ENCODE measurements at places on chromosomes 6 and 20.

DNA sequence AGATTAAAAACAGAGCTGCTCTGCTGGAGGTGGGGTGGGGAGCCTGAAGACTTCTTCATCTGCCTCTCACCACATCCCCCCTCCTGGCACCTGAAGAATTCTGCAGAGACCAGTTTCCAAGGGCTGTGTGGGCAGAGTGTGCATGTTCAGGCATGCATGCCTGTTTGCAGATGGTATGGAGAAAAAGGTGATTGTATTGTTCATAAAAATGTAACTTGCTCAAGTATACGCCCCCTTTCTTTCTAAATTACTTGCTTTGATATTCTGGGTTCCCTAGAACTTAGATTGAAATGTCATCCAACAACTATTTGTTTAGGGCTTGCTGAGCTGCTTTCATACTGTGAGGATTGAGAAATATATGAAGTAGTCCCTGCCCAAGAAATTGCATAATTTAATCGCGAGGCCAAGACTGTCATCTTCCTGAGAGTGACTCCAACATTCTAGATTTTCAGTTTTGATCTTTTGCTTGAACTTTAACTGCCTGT lies 83.6 kb downstream of the LCA5 start:
- DNase-seq, result peak; percentile 67

DNA sequence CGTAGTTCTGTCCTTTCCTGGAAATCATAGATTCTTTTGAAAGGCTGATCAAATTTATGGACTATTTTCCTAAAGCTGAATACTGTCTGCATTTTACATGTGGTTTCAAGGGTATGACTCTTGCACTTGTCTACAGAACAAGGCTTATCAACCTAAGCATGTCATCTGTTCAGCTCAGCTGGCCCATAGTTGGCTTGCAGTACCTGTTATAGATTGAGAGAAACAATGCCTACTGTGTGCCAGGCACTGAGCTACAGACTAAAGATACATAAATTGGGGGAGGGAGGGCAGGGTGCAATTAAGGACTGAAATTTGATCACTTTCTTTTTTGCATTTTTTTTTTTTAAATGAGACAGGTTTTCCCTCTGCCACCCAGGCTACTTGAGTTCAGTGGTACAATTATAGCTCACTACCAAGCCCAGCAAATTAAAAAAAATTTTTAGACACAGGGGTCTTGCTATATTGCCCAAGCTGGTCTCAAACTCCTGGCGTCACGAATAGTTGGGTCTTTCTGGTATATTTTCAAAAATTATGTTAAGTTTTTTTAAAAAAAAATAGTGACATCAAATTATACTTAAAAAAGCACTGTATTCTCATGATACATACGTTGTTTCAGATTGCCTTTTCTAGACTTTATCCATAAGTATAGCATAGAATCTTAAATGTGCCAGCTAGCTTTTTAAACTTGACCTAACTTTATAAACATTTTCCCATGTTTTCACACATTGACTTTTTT lies 52.2 kb downstream of the RREB1 start:
- DNase-seq, result no peak

GRCh38 chr6:137049095-137049494 lies 4.3 kb upstream of the IL20RA start:
- no peak for DNase-seq

DNA sequence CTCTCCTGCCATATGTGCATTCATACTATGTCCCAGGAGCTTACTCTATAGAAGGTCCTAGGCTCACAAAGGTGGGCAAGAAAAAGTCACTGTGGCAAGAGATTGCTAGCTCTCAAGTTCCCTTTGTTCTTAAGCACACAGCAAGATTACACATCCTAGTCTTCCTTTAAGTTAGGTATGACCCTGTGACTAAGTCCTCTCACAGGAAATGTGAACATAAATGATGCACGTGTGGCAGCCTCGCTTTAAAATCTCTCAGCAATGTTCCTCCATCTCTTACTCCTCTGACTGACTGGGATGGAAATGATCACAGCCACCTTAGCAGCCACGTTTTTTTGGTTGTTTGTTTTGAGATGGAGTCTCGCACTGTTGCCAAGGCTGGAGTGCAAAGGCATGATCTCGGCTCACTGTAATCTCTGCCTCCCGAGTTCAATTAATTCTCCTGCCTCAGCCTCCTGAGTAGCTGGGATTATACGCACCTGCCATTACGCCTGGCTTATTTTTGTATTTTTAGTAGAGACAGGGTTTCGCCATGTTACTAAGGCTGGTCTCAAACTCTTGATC lies 35.7 kb upstream of the HAO1 start:
- DNase-seq, result no peak

DNA sequence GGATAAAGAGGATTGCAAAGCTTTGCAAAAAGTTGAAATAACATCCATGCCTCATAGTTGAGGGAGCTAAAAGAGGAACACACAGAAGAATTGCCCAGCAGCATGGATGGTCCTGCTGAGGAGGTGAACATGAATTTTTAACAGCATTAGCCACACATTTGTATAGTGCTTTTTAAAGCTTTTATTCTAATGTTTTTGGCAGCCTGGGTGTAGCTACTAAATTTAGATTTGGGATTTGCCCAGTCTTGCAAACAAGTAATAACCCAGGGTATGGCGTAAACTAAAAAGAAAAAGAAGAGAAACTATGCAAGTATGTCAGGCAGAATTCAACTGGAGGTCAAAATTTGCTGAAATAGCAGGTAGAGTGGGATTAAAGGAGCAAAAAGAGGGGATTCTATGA lies 75.1 kb upstream of the PTPRK start:
- no peak for DNase-seq

GRCh38 chr20:37988306-37988954 lies 44.8 kb downstream of the TTI1 start:
- DNase-seq, result no peak

DNA sequence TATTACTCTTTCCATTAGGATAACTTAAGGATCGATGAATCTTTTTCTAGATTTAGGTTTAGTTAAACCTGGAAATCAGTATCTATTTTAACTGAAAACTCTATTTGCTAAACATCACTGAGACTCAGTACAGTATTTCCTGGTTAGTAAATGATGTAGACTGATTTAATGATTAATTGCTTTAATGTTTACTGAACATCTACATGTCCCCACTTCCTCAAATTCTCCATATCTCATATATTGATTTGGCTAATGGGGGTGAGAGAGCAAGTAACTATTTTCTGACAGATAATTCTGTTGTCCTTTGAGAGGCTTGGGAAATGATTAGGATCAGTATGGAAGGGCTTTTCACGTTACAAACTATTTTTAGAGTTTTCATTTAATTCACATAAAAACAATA lies 10.3 kb downstream of the MKKS start:
- no peak for DNase-seq

DNA sequence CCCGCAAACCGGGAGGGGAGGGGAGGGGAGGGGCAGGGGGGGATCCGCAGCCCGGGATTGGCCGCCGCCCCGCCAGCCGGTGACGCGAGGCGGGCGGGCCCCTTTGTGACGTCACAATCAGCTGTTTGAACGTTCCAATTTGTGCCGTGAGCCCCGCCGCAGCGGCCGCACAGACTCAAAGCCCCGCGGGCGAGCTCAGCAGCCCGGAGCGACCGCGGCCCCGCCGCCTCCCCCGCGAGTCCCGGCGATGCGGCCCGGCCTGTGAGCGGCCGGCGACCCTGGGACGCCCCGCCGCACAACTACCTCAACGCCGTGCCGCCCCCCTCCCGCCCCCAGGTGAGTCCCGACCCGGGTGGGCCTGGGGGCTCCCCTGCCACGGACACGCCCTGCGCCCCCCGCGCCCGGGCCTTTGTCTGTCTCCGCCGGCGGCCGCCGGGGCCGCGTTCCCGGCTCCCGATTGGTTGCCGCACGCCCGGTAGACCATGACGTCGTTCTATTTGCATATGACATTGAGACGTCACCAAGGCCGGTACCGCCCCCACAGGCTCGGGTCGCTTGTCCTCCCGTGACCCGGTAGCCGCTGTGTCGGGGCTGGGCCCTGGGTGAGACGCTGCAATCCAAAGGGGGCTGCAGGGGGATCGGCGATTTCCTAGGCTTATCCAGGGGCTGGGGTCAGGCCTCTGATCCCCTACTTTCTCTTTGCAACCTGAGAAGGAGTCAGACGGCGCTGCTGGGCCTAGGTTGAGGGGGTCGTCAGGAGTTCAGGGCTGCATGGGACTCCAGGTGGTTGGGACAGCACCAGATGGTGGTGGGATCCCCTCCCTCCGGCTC lies at the start of gene TP53INP2:
Gene TP53INP2 (plus strand): TSS at position 168 of the 831 bp plus-strand sequence. CDS start 4,396 bp downstream, outside the sequence.
- DNase-seq, result peak; percentile 96

DNA sequence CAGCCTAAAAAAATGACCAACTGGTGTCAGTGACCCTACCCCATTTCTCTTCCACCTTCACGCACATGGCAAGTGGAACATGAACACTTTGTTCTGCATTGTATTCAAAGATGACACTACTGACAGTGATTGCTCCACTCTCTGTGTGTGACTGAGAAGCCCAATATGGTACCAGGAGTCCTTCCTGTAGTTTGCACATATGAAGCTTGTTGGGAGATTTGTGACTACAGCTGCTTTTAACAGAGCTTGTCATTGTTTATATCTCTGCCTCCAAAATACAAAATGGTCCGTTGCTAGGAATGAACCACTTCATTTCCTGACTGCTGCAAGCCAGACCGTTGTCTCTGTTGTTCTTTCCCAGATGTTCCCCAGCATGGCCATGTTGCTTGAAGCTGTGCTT lies 140.3 kb upstream of the TCF21 start:
- DNase-seq, result no peak

DNA sequence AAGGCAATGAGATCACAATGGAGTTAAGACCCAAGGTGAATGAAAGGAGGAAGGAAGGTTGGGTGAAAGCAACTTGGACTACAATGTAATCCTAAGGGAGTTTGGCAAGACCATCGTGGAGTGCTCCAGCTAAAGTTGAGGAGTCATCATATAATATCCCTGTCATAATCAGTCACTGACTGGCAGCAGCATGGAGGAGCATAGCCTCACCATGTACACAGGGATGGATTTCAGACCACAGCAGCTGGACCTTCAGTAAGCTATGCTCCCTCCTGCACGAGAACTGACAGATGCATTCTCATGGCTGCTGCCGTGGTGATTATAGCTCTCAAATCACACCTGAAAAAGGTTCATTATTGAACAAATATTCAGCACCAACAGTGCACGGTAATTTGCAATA lies 43.0 kb downstream of the GOPC start:
- DNase-seq, result no peak

- peak; percentile 85 for DNase-seq
These were observed 140.5 kb upstream of the ATXN1 start for GRCh38 chr6:16901782-16902181.

GRCh38 chr6:136960781-136961180 lies 38.7 kb downstream of the SLC35D3 start:
- no peak for DNase-seq

- DNase-seq, result no peak
These were observed 9.3 kb upstream of the RPS6KA2 start for GRCh38 chr6:166636191-166636933.

DNA sequence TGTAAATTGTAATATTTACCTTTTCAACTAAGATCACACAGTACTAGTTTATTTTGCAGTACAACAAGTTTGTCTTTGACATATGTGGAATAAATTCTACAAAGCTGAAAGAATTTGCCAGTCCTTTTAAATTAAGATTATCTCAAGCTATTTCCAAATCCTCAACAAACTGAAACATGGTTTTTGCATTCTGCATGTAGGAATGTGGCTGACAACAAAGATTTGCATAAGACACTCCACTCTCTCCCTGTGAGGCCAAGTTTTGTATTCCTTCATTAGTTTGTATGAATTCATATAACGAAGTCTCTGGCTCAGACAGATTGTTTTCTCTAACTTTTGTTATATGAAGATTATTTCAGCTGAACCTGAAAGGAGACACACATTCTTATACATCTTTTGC lies 124.1 kb upstream of the THEMIS start:
- no peak for DNase-seq

DNA sequence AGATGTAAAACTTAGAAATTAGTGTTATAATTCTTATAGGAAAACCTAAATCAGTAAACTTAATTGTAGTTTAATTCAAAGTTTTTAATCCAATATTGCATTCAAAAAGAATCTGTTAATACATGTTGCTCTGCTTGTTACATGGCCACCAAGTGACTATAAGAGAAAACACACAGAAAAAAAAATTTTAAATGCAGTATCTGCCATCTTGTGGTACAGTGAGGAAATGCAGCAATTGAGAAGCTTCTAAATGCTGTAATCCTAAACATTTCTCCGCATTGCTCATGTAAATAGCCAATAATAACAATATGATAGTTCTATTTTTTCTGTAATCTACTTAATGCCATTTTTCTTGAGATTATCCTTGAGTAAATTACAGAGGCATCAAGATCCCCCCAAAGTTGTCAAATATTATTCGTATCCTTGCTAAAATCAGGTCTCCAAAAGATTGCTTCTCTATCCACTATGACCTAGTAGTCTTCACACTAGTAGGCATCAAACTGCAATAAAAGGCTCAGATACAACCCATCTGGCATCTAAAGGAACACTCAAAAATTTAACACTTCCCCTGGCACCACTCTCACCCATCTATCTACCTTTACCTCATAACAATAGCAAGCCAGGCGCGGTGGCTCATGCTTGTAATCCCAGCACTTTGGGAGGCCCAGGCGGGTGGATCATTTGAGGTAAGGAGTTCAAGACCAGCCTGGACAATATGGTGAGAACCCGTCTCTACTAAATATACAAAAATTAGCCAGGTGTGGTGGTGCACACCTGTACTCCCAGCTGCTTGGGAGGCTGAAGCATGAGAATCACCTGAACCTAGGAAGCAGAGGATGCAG lies 34.6 kb downstream of the HDAC2 start:
- peak; percentile 74 for DNase-seq

DNA sequence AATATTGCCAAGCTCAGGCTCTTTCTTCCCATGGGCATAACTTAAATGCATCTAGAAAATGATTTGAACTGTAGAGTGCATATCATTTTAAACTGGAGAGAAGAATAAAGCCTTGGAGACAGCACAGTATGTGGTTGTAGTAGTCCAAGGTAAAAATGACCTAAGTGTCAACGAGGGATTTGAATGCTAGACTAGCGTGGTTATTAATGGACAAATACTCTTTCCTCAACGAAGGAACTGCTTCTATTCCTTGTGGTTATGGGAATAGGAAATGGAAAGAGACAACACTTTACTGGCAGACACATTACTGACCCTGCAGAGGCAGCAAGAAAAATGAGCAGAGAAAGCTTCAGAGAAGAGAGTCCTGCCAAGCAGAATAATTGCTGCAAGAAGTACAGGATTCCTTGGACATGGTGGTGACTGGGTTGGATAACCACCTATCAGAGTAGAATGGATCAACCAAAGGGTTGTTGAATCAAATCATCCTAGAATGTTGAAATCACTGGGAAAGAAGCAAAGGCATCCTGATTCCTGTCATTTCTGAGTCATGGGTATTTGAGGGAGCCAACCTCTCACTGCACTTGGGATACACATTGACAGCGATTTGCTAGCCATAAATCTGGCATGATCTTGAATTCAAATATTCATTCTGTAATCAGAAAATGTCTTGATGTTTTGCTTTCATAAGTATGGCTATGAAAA lies 258.1 kb upstream of the EPHA7 start:
- no peak for DNase-seq
